Muscle of arm (tissue), 14 donors: ENCODE measurements at places on chromosomes 1 and 21. TPM values are rescaled to one million over a fixed set of nuclear protein-coding genes. Genes with fewer than 3 reads are reported as not detected.

PRELP gene
- polyA plus RNA-seq: 2.6 TPM

DNA sequence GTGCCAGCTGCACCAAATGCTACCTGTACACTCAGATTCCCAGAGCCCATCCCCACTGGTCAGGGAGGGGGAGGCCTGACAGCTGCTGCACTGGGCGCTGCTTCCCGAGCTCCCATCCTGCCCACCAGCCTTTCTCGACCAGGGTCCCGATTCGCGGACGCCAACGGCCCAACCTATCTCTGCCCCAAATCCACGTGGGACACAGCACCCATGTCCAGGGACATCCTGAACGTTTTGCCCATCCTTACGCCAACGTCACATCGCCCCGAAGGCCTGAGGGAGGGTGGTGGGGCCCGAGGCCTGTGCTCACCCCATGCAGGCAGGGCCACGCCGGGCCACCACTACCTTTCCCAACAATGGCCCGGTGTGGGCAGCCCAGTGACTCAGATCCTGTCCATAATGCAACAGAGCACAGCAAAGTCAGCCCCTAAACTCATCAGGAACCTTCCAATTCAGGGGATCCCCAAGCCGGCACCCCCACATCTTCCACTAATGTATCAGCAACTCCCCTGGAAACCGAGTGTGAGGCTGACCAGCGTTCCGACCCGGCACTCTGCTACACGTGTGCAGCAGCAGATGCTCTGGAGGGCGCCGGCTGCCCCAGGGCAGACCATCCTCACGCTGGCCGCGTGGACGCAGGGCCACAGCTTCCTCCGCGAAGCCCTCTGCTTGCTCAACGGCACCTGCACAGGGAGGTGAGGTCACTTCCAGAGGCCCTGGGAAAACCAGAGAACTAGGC lies 11.3 kb upstream of the TMEM240 start:
- no peak for DNase-seq

CD52 gene
- polyA plus RNA-seq: 5.8 TPM

- DNase-seq: no peak
Observed at GRCh38 chr1:64522740-64523139, 52.8 kb downstream of the CACHD1 start.

ARHGEF10L gene
- 17.5 TPM for polyA plus RNA-seq

DNA sequence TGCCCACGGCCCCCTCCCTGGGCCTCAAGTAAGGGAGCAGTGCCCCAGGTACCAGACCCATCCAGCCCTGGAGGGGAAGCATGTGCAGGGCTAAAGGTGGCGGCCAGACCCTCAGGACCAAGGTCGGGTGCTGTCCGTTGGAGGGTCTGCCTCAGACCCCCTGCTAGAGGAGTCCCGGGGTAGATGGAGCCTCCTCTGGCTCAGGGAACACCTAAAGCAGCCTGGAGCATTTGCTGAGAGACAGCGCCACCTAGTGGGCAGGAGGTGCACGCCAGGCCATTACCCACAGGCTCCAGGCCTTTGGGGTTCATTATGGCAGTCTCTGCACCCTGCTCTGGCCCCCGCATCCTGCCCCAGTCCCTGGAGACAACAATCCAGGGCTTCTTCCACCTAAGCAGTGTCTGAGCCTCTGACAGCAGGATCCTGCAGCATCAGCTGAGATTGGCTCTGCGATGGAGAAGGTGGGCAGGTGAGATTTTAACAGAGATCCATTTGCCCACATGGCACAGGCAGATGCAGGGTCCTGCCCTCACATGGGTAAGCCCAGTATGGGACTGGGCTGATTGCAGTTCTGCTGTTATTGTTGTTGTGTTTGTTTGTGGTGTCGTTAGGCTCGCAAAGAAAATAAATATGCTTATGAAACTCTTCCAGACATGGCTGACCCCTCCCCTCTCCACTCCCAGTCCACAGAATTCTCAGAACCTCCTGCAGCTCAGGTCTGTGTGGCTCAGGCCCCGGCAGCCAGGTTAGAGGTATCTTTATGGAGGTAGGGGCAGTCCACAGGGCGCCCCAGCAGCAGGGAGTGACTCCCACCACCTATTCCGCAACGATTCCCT lies 42.4 kb downstream of the CTNNBIP1 start:
- DNase-seq: peak; percentile 82

ANGPTL1 gene
- polyA plus RNA-seq: 148 TPM
